ENCODE measurements at places on chromosomes 11 and 22.

- DNase-seq = no peak
Observed at GRCh38 chr11:46612326-46612725, 4.7 kb downstream of the HARBI1 start.

DNA sequence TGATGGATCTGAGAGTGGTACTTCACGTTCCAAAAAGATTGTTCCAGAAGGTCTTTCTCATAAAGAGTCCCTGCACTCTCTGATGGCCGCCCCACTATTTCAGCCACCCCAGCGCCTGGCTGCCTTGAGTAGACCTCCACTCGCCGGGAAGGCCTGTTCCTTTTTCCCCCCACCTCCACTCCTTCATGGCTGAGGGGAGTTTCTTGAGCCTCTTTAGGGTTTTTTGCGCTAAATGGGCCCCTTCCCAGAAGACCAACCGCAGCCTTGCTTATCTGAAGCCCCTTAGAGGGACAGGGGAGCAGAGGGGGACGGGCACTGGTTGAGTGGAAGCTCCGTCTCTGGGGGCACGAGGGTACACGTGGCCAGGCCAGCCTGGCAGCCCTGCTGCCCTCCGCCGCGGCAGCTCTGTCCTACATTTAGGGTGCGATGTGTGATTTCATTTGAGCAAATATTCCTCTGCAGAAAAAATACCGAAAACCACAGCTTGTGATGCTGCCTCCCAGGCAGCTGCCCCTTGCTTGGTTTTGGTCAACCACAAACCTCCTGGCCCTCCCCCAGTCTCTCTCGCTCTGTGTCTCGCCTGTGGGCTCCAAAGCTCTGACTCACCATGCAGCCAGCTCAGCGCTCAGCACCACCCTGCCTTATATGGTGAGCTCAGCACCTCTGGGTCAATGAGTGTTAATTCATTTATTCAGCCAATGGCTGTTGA is 88.7 kb downstream of the TP53I11 start:
- DNase-seq = peak; percentile 62

DNA sequence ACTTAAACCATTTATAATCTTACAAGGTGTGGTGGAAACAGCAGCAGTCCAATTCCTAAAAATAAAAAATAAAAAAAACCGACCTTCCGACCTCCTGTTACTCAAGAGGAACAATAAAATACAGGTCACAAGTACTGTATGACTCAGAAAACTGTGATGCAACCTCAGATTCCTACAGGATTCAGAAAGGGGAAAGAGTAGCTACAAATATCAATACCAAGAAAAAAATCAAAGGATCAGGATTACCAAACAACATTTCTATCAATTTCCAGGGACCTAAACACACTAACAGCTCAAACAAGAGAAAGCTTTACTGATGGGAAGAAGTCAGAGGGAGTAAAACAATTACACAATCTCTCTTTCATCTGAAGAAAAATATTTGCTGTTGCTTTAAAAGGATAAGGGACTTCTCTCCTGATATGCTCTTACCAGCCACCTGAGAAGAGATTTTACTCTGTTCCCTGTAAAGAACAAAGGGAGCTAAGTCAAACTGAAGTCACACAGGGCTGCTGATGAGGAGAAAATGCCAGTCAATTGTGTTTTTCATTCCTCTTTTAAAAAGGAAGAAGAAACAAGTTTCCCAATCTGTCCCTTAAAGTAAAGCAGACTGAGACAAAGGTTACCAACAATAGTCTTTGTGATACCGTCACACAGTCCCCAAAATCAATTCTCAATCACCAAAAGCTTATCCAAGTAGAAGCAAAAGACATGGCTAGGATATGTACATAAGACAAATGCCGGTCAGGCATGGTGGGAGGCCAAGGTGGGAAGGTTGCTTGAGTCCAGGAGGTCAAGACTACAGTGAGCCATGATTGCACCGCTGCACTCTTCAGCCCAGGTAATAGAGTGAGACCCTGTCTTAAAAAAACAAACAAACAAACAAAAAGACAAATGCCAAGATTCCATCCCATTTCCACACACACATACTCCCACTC is 39.3 kb downstream of the AMBRA1 start:
- DNase-seq = no peak

DNA sequence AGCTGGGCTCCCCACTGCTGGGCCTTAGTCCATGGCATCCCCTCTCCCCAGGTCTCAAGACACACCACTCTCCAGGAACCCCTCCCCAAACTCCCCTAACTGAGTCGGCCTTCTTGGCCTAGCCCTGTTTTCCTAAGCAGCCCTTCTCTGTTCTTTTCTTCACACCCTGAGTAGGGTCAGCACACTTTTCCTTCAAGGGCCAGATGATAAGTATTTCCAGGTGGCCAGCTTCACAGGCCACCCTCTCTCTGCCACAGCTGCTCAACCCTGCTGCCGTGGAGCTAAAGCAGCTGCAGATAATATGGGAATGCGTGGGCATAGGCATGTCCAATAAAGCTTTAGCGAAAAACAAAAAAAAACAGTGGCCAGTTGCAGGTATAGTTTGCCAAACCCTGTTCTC is 24.1 kb downstream of the DGCR2 start:
- DNase-seq = no peak

DNA sequence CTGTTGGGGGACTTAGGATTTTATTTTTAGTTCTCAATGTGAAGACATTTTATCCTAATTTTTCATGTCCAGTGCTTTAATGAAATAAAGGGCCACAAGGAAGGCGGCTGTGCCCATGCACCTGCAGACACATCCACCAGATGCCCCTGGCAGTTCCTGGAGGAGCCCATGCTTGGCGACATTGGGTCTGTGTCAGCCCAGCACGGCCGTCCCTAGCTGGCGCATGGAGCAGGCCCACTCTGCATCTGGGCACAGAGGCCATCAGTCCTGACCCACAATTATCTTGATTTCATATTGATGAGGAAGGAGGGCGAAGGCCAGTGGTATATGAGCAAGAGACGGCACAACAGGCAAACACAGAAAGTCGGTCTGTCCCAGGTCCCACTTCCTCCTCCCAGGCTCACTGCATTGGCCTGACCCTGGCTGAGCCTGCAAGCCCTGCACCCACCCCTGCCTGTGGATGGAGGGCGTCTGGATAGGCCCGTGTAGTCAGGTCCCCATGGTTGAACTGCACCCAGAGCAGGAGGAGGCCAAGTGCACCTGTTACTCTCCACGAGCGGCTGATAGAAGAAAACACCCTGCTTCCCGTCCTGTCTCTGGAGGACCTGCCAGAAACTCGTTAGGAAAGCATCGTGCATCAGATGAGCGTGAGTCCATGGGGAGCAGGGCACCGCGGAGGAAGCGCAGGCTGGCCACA is 296.9 kb downstream of the BRD1 start:
- DNase-seq = no peak

GRCh38 chr11:67400942-67401494 is 640 bp downstream of the PPP1CA start:
- no peak for DNase-seq

DNA sequence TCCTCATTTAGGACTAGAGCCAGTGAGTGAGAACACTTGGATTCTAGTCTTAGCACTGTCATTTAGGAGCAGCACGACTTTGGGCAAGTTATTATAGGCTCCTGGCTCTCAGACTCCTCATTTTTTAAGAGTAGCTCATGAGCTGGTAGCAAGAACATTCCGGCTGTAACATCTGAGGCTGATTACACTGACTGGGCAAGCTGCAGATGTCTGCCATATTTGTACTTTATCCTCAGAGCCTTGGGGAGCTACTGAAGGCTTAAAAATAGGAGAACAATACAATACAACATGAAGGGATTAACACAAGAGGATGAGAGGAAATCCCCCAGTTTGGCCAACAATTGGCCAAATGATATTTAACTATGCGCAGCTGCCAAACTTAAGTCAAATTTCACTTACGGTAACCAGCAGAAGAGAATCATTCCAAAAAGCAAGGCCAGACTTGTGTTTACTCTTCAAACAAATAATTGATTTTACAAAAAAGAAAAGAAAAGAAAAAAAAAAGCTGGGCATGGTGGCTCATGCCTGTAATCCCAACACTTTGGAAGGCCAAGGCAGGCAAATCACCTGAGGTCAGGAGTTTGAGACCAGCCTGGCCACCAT is 113.1 kb upstream of the ARHGAP42 start:
- DNase-seq = no peak

DNA sequence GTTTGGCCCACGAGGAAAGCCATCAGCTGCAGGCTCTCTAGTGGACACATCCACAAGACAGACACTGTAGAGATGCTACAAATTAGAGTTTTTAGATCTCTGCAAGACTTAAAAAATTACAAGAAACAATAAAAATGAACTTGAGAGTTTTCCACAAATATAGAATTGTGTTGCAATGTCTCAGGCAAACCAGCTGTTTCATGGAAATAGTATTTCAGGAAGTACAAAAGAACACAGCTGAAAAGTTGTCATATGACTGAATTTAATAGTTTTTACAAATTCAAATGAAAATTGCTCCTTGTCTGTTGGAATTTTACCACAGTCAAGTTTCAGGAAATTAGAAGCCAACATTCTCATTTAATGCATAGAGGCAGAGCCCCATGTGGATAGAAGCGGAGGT is 184.5 kb upstream of the PITPNB start:
- no peak for DNase-seq

DNA sequence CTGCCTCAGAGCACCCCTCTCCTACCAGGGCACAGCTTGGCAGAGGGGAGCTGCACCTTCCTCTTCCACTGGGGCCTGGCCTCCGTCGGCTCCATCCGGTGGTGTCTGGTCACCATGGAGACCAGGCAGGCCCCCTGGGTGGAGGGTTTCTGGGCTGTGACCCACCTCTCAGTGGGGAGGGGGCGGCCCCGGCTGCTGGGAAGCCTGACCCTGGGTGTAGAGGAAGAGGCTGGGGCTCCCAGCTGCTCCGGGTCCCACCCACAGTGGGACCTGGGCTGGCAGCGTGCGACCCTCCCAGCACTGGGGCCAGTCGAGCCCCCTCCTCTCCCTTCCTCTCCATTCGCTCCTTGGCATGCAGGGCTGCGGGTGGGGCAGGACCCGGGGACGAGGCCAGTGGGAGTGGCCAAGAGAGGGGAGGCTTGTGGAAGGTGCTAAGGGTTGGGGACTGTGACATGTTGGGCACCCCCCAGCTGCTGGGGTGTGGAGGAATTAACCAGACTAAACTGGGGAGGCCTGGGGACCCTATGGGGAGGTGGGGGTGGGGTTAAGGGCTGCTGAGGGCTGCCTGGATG is 46.8 kb downstream of the BRSK2 start:
- no peak for DNase-seq

- DNase-seq = no peak
Observed at GRCh38 chr22:17164392-17165024, 5.4 kb upstream of the HDHD5 start.

DNA sequence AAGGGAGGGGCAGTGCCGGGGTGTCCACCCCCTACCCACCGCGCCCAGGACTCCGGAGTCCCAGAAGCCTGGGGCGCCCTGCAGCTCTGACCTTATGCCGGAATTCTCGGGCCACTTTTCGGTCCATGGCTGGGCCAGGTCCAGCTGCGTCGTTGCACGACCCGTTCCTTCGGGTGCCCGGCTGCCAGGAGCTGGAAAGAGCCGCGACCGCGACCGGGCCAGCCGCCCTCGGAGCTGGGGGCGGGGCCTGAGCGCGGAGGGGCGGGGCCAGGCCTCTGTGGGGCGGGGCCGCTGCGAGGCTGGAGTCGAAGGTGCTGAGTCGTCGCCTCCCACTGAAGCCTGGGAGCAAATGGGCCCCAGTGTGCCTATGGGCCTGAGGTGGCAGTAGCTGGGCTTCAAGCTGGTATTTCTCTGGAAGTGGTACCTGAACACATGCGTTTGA is at the start of gene USH1C:
USH1C (minus strand) TSS at position 236 of the 442 bp plus-strand sequence; CDS start at position 127, 109 bp downstream.
- no peak for DNase-seq

DNA sequence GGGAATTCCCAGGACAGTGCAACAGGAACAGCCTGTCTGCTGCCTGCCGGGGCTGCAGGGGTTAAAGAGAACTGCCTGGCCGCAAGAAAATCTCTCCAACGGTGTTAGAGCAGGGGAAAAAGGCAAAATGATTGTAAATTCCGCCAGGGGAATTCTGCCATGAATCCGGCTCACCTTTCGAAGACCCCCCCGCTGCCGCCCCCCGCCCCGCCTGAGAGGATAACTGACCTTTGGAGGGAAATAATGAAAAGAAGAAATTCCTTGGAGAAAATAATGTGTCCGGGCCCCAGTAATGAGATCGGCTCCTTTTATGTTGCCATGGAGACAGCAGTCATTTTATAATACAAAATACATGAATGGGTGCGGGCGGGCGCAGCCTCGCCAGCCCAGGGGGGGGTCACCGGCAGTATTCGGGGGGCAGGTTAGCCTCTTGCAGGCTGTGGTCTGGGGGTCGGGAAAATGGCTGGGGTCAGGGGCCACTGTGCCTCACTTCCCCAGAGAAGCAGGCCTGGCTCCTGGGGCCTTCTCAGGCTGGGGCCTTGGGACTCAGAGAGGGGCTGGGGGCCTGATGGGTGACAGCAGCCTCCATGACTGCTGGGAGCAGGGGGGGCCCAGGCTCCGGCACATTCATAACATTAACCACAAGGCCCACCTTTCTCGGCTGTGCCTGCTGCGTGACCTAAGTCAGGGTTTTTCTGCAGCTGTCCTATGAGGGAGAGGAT is 228.1 kb downstream of the MN1 start:
- DNase-seq = no peak

- peak; percentile 90 for DNase-seq
Observed at GRCh38 chr11:560305-561147, at the start of the genes LMNTD2 and RASSF7. TSS of gene LMNTD2 (minus strand) at chr11:560738. CDS start at chr11:560716, 22 bp downstream. TSS of gene RASSF7 (plus strand) at chr11:560970. CDS start at chr11:561769, 799 bp downstream.
